AG09309 (cell line): ENCODE measurements at places on chromosomes 5 and 9.

DNA sequence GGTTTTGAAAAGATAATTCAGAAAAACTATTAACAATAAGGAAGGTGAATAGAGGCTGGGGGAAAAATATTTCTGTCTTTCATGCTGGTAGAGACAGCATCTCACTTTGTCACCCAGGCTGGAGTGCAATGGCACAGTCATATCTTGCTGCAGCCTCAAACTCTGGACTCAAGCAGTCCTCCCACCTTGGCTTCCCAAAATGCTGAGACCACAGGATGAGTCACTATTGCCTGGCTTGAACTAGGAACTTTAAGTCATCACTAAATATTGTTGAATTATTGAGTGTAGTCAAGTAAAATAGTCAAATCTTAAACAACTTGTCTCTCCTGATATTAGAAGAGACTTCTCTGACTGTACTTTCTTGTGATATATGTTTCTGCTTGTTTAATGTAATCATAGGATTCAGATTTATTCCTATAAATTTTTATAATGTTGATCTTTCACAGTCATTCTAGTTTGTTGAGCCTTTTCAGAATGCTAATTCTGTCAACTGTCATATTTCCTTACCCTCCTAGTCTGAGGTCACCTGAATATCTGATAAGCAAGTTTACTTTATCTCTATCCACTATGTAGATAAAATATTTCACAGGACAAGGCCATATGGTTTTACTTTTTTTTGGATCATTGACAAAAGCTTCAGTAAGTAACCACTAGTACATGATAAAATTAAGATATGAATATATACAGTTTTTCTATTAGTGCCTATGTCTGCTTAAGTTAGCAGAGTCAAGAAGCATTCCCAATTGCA lies 1696.5 kb downstream of the MAT2B start:
- DNase-seq, result no peak

DNA sequence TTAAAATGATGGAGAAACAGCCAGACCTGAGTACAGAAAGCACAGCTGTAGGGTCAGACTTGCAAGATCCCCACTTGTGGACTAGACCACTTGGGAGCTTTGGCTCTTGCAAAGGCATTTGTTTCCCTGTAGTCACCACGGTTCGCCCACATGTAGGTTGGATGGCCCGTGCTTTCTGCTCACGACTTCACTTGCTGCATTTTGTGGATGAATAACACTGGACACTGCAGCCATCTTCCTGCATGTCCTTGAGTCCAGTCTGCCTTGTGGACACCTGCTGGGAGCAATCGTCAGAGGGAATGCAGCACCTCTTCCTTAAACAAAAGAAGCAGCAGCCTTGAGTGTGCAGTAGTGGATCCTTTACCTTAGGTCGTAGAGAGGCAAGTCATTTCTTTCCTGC lies 372.9 kb upstream of the IRX2 start:
- no peak for DNase-seq

- no peak for DNase-seq
These were observed 607 bp downstream of the PCSK1 start for GRCh38 chr5:96432216-96433065.

GRCh38 chr9:120928483-120929228 lies 2.1 kb upstream of the TRAF1 start:
- no peak for DNase-seq

GRCh38 chr9:88460587-88461332 lies 72.5 kb downstream of the SPIN1 start:
- DNase-seq, result no peak

DNA sequence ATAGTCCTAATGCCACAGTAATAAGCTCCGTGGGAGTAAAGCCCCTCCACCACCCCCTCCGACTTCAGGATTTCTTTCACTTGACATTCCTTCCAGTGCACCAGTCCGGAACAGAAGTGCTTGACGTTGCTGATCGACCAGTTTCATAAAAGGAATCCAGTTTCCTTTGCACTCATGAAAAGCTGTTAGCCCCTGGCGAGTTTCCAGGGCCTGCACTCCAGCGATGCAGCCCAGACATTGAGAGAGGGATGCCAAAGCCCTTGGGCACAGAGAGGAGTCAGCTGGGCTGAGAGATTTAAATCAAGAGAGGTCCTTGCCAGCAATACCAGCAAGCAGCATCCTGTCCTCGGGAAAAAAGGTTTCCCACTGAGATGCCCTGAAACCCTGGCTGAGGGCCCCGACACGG lies 170.1 kb downstream of the GABBR2 start:
- no peak for DNase-seq

DNA sequence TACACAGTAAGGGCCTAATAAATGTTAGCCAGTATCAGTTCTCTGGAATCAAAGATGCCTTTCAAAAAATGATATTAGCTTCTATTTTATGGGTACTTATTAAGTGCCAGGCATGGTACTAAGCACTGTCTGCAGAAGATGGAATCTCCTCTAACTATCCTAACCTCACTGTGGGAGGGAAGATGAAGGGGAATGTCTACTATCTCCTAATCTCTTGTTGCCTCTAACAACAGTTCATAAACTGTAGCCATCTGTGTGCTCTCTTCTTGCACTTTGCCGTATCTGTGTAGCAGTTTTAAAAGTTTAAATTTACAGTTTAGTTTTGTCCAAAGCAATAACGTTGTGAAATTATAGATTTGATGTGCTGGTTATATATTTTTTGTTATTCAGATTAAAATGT lies 99.6 kb upstream of the CCDC112 start:
- no peak for DNase-seq

DNA sequence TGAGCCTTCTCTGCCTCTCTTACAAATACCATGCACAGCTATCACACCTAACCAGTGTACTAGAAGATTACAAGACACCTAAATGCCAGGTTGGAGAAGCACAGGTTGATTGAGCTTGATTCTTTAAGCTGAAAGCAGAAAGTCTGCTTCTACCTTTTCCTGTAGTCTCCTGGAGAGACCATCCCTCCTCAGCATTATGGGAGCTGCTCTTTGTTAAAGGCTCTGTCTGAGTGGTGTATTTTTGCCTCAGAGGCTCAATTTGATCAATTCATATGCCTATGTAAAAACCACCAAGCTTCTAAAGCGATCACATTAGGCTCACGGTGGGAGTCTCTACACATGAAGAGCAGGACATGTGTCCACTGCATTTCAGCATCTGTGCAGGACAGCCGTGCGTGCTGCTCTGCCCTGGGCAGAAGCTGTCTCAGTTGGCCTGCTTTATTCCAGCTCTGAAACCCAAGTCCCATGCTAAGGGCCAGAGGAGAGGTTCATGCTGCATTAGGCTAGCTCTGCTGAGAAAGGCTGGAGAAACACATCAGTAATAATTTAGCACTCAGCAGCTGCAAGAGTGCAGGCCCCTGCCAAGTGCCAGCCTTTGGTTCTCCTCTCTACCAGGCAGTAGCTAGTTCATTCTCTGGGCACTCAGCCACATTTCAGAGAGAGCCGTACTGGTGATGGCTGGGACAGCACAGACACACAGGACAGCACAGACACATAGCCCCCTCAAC lies 41.7 kb downstream of the TMEM167A start:
- DNase-seq, result no peak

DNA sequence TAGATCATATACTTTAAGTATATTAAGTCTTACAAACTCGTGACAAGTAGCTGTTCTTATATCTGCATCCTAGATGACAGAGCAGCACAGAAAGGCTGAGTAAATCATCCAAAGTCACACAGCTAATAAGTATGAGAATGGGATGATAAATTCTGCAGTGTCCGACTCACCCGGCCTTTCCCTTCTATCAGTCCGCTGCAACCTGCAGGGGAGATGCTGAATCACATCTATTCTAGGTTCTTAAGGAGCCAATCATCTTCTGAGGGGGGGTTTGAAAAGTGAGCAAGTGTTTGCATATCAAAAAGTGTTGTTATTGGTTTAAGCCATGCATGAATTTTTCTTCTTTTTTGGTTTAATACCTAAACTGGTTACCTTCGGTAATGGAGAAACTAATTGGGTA lies 38.9 kb downstream of the ADAMTS16 start:
- DNase-seq, result no peak

- DNase-seq, result no peak
These were observed 61.7 kb downstream of the GALNT12 start for GRCh38 chr9:98869078-98869745.

DNA sequence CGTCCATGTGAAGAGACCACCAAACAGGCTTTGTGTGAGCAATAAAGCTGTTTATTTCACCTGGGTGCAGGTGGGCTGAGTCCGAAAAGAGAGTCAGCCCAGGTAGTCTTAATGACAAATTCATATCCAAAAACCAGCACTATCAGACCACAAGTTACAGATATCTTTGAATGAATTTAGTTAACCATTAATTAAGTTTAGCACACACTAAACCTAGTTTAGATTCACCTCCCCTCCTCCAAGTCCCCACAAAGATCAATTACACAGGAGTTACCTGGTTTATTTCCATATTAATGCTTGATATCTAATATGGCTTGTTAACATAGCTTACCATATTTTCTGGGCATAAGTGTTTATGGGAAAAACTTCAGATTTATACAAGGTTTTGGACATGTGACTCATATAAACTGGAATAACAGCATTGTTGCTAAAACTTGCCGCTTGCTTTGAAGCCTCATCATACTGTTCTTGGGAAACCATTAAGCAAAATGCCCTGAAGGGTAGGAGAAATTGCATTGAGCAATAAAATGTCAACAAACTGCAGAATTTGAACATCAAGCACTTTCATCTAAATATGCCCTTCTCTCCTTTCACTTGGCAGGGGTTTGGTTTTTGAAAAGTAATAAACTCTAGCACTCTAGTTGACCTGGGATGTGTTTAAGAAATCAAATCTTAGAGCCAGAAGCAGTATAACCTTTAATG lies 166.9 kb downstream of the SNCAIP start:
- DNase-seq, result peak; percentile 80

DNA sequence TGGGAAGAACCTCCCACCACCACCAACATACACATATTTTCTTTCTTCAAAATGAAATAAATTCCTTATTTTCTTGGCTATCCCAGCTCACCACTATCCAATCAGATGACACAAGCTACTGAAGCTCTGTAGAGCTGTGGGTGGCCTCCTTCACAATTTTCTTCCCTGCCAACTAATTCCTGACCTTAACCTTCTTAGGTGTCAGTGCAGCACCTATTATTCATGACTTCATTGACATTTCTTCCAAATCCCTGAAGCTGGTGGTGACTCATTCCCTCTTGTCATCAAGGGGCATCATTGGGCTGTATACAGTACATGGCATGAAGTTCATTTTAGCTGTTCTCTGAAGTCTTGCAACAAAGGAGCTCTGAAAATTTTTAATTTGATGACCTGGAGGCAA lies 42.0 kb upstream of the ADRA1B start:
- no peak for DNase-seq

DNA sequence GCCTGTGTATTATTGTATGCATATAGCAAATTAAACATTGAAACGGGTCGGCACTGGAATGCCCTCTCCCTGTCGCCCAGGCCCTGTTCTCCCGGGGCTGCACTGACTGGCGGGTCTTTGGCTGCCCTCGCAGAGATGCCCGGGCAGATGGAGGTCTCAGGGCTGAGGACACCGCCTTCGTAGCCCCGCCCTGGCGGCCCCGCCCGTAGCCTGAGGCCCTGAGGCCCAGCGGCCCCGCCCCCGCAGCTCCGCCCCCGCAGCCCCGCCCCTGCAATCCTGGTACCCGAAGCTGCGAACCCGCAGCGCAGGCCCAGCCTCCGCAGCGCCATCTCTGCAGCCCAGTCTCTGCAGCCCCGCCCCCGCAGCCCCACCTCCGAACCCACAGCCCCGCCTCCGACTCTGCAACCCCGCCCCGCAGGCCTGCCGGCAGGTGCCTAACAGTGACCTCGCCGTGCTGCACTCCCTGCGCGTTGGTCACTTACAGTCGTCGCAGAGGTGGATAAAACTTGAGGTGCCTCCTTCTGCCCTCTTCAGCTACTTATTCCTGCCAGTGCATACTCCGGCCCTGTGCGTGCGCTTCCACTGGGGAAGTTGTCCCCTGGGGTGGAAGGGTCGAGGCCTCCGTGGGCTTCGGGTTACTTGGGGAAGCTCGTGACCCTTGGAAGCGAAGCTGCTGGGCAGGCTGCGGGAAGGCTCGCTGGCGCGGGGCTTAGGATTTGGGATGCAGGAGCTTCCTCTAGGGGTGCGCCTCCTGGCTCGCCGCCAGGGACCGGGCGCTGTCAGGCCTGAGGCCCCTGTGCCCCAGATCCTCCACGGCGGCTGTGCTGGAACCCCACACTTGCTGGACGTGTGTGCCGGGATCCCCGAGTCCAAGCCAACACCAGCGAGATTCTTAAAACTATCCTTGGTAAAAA lies 72.3 kb downstream of the ICE1 start:
- no peak for DNase-seq
